ENCODE measurements at places on chromosomes 3 and 15.

- DNase-seq, result no peak
Observed at GRCh38 chr15:87602371-87602770, 654.2 kb downstream of the NTRK3 start.

DNA sequence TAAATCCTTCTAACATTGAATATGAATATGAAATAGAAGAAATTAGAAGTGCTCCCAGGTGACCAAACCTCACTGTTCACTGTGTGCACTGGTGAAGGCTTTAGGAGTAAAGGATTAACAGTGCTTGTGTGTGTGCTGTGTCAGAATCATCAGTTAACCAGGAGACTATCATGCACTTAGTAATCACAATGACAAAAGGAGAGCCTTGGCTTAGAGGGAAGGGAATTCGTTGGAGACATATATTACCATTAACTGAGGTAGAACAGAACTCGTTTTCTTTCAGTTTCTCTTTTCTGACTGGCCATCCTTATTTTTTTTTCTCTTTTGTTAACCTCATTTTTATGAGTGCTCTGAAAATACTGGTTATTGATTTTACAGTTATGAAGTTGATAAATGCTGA lies 213.3 kb upstream of the GBE1 start:
- no peak for DNase-seq

GRCh38 chr3:126837773-126838172 lies 133.7 kb downstream of the CHCHD6 start:
- DNase-seq, result no peak

GRCh38 chr15:42090370-42090769 lies 4.0 kb downstream of the PLA2G4D start:
- DNase-seq, result no peak

- DNase-seq, result peak; percentile 79
Observed at GRCh38 chr3:137970914-137971831, 38.8 kb upstream of the CLDN18 start.

DNA sequence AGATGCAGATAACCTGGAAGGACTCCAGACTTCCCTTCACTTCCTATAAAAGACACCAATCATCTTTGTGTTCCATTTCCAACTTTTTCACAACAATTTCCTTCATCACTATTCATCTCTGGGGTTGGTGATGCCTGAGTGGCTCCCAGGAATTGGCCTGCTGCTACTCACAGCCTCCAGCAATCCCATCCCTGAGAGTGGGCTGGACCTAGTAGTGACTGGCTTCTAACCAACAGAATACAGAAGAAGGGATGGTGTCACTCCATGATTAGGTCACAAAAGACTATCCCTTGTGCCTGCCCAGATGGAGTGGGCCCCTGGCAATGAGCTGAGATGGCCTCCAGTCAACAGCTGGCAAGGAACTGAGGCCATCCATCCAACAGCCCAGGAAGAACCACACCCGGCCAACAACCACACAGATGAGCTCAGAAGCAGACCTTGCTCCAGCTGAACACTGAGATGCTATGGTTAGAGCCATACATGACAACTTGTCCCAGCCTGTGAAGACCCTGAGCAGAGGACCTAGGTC lies 20.9 kb downstream of the OCA2 start:
- no peak for DNase-seq

GRCh38 chr15:25250906-25251622 lies 187.8 kb downstream of the UBE3A start:
- DNase-seq, result no peak

GRCh38 chr15:25712961-25713355 lies 150.2 kb downstream of the ATP10A start:
- DNase-seq, result no peak

DNA sequence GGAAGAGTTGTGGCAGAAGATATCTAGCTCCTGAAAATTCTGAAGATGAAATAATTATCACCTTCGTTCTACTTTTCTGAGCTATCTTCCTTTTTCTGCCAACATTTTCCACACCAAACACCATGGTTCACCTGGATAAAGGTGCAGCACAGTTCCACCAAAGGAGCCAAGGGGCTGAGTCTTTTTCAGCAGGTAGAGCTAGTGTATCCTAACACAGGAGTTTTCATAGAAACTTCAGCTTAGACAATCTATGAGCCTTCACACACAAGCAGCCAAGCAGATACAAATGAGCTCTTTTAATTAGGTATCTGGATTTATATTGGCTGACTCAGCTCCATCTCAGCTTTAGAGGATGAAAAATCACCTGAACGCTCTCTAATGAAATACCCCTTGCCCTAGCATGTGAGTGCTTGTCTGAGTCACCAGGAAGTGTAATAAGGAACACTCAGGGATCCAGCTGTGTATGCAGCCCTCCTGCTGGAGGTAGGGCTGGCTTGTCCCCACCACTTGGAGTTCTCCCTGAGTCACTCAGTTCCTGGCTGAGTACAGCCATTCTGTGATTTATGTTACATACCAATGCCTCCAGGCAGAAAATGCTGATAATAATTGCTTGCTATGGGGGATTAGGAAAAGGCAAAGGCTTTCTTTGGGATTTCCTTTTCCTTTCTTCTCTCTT lies 385.7 kb downstream of the LSAMP start:
- peak; percentile 49 for DNase-seq

- DNase-seq, result peak; percentile 46
Observed at GRCh38 chr15:67039384-67040075, 25.9 kb upstream of the SMAD3 start.

DNA sequence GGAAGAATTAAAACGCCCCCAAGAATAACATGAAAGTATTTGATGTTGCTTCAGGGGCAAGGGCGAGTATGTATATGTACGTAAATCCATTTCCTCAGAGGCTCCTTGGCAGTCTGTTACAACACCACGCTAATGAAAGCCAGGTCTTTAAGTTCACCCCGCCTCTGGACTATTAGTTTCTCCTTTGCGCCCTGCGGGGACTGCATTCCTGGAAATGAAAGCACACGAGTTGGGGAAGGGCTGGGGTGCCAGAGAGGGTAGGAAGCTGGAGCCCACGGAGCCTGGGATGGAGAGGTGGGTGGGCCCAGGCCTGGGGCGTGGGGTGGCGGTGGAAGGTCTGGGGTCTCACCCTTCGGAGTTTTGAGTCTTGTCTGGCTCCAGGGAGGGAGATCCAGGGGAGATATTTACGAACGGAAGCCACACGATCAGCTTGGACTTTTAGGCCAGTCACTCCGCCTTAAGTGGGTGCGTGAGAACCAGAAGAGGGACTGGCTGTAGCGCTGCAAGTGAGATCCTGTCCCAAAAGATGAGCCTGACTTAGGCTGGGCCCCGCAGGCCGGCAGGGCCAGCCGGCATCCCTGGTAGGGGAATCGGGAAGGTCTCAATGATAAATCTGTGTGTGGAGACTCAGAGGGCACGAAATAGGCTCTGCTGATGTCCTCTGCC lies 1.6 kb upstream of the PLCL2 start:
- DNase-seq, result no peak

GRCh38 chr15:26620528-26621458 lies 152.1 kb downstream of the GABRB3 start:
- no peak for DNase-seq

GRCh38 chr15:70406617-70407335 lies 309.1 kb upstream of the TLE3 start:
- no peak for DNase-seq

- no peak for DNase-seq
Observed at GRCh38 chr3:24507776-24508422, 13.2 kb upstream of the THRB start.

DNA sequence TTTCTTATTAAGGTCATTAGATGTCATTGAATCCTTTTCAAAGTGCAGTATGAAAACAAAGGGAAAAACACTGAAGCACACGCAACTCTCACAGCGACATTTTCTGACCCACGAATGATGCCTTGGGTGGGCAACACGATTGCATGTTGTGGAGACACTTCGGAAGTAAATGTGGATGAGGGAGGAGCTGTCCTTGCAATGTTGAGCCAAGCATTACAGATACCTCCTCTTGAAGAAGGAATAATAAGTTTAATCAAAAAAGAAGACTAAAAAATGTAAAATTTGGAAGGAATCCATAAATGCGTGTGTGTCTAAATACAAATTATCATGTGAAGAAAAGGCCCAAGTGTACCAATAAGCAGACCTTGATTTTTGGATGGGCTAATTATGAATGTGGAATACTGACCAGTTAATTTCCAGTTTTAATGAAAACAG lies 16.9 kb downstream of the THBS1 start:
- DNase-seq, result no peak

- DNase-seq, result no peak
Observed at GRCh38 chr3:53044371-53044710, 1.5 kb downstream of the SFMBT1 start.

GRCh38 chr3:142213298-142213697 lies 12.1 kb downstream of the GK5 start:
- no peak for DNase-seq

DNA sequence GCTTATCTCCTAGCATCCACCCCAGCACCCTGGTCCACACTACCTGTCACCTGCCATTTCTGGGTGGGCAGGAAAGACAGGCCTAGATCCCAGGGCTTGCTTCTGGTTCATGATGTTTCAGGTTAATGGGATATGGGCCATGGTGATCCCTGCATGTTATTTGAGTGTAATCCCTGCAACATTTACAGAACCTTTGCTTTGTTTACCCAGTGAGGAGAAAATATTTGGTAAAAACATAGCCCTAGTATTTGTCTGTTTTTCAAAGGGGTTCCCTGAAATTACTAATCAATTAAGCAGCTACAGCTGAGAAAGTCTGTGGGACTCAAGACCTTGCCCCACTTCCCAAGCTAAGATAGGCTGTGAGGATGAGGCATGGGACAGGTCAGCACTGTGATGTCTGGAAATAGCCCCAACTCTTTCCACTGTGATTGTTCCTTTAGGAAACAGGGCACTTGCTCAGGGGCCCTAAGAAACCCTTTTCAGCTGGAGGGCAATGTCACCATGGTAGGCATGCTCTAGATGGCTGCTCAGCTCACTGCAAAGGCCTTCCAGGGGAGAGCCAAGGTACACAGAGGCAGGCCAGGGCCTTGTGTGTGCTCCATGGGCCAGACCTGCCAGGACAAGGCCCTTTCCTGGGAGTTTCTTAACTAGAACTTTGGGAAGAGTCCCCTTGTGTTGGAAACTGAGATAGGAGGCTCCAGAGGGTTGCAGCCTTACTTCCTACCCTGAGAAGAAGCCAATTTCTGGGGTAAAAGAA lies 11.1 kb downstream of the TRANK1 start:
- DNase-seq, result no peak

GRCh38 chr15:78341057-78341987 lies 1.2 kb downstream of the CRABP1 start:
- no peak for DNase-seq

GRCh38 chr15:51227940-51228732 lies 110.3 kb downstream of the CYP19A1 start:
- DNase-seq, result peak; percentile 56

Measured in LoVo (cell line).